Osteocyte (in vitro differentiated cells): ENCODE measurements at places on chromosomes 7 and 10. TPM values are rescaled to one million over a fixed set of nuclear protein-coding genes. Genes with fewer than 3 reads are reported as not detected.

TNPO3 gene
- 46.0 and 46.2 TPM in 2 replicates for total RNA-seq

LRRC17 gene
- total RNA-seq, result 12.4 and 12.5 TPM in 2 replicates

CYP2C9 gene
- not detected in 2 replicates for total RNA-seq

DEPP1 gene
- 10.3 and 10.4 TPM in 2 replicates for total RNA-seq

PRSS2 gene
- not detected in 2 replicates for total RNA-seq

LIPN gene
- total RNA-seq, result not detected in 2 replicates
